ENCODE measurements at places on chromosomes 3 and 15. TPM values are rescaled to one million over a fixed set of nuclear protein-coding genes. Genes with fewer than 3 reads are reported as not detected.

Gene CTXN2
- not detected for total RNA-seq

GRCh38 chr3:110710603-110711002 lies 361.0 kb upstream of the NECTIN3 start:
- no peak overlapping the region for H3K4me3 ChIP-seq
- no peaks in the 10 kb centered on the region for H3K27me3 ChIP-seq
- no peak overlapping the region for H3K27ac ChIP-seq
- no peak for DNase-seq
- H3K4me1 ChIP-seq: no peaks in the 10 kb centered on the region

DNA sequence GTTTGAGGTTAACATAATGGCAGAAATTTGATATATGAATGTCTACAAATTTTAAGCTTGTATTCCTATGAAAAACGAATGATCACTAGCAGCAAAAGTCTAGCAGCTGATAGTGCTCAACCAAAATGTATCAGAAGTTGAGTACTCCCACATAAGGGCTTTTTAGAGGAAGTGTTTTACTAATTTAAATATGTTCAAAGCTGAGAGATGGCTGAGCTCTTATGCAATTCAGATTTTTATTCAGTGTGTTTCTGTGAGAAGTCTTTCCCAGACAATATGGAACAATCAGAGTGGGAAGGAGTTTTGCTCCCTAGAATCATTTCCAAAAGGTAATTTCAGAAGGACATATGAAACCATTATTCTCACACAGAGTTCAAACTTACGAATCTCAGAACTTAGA lies 327.0 kb downstream of the ZPLD1 start:
- H3K27ac ChIP-seq: no peak overlapping the region
- H3K4me1 ChIP-seq: no peaks in the 10 kb centered on the region
- DNase-seq: no peak
- H3K36me3 ChIP-seq: no peaks in the 10 kb centered on the region
- no peaks in the 10 kb centered on the region for H3K27me3 ChIP-seq

Gene SHF
- total RNA-seq: 15.0 TPM

GRCh38 chr3:46129588-46130272 lies 78.4 kb downstream of the CCR1 start:
- H3K4me3 ChIP-seq: no peak overlapping the region
- DNase-seq: no peak
- no peaks in the 10 kb centered on the region for H3K4me1 ChIP-seq
- H3K27me3 ChIP-seq: no peaks in the 10 kb centered on the region
- H3K27ac ChIP-seq: no peak overlapping the region
- no peaks in the 10 kb centered on the region for H3K36me3 ChIP-seq

DNA sequence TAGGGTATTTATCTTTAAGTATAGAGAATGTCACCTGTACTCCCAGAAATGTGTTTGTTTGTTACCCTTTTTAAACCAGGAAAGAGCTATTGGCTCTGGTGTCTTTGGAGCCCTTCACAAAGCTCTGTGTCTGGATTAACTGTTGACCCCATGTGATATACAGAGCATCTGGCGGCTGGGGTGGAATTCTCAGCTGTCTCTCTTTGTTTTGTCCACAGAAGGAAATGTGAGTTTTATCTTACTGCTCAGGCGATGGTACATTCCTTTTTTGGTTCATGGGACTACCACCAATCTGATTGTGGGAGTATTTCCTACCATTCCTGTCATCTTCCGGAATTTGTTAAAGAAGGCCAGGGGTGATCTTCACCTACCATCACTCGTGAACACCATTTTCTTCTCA lies 120.3 kb downstream of the AKAP13 start:
- H3K36me3 ChIP-seq: no peaks in the 10 kb centered on the region
- no peak overlapping the region for H3K27ac ChIP-seq
- H3K4me3 ChIP-seq: no peak overlapping the region
- peaks cover 55% of the 10 kb centered on the region for H3K4me1 ChIP-seq
- H3K27me3 ChIP-seq: no peaks in the 10 kb centered on the region

GRCh38 chr3:163490119-163490518 lies 1588.2 kb downstream of the SI start:
- no peak for DNase-seq
- no peaks in the 10 kb centered on the region for H3K4me1 ChIP-seq
- no peak overlapping the region for H3K4me3 ChIP-seq
- no peak overlapping the region for H3K27ac ChIP-seq
- no peaks in the 10 kb centered on the region for H3K27me3 ChIP-seq

DNA sequence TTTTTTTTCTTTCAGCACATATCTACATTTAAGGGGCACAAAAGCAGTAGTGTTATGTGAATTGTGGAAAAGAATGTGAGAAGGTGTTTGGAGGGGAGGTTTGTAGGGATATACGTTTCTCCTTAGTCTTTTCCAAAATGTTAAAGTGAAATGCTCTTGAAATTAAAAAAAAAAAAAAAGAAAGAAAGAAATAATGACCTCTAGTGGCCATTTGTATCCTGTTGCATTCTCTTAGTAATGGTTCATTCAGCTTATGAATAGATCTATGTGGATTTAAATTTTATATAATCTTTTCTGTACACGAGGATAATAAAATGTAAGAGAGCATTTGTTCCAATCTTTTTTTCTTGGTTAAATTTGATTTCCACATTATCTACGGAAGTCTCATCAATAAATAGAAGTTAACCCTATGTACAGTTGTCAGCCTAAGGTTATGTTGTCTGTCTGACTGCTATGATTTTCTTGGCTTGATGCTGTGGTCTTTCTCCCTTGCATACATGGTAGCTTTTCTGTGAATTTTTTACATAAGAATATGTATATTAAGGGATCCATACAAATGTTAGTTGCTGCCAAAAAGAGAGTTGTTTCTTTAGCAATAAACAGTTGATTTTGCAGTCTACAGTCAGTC lies 1.7 kb downstream of the P2RY13 start:
- no peak overlapping the region for H3K4me3 ChIP-seq
- peaks cover 16% of the 10 kb centered on the region for H3K4me1 ChIP-seq
- no peak for DNase-seq
- no peaks in the 10 kb centered on the region for H3K36me3 ChIP-seq
- no peak overlapping the region for H3K27ac ChIP-seq

Gene PLA1A
- total RNA-seq: 1.7 TPM

Gene CLEC3B
- total RNA-seq: 41.7 TPM

DNA sequence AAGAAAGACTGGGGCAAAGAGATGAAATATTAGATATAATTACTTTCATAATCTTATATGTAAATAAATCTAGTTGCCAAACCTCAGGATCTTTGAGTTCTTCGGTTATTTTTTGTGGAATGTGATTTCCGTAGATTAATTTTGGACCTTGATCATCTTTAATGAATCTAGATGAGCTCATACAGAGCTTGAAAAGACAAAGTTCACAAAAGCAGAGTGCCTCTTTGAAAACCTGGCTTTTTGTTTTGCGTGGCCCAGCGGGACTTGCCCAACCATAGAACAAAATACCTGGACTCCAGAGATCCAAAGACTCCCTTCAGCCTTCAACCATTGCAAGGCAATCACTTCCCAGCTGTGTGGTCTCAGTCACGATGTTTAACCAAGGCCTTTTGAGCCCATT lies 54.8 kb upstream of the CHST2 start:
- H3K27ac ChIP-seq: no peak overlapping the region
- H3K4me3 ChIP-seq: no peak overlapping the region
- peaks cover 13% of the 10 kb centered on the region for H3K4me1 ChIP-seq
- no peaks in the 10 kb centered on the region for H3K36me3 ChIP-seq
- DNase-seq: no peak

Gene MYEF2
- total RNA-seq: 7.1 TPM

- DNase-seq: no peak
- H3K27ac ChIP-seq: peak overlapping the region; percentile 91
- H3K4me3 ChIP-seq: no peak overlapping the region
- H3K36me3 ChIP-seq: no peaks in the 10 kb centered on the region
- H3K27me3 ChIP-seq: no peaks in the 10 kb centered on the region
These were observed 37.4 kb upstream of the GALNT15 start for GRCh38 chr3:16137044-16137443.

DNA sequence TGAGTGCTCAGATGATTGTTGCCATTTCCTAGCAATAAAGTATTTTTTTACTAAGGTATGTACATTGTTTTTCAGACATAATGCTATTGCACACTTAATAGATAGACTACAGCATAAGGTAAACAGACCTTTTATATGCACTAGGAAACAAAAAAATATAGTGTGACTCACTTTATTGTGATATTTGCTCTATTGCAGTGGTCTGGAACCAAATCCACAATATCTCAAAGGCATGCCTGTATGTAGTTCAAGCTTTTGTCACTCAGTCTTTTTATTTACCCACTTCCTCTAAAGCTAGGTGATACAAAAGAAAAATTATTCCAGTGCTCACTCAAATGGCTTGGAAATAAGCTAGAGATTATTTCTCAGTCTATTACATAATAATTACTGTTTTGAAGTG lies 209.9 kb upstream of the VEPH1 start:
- H3K4me1 ChIP-seq: no peaks in the 10 kb centered on the region
- no peaks in the 10 kb centered on the region for H3K36me3 ChIP-seq
- no peak overlapping the region for H3K27ac ChIP-seq
